Activated naive CD4-positive, alpha-beta T cell treated with anti-CD3 and anti-CD28 coated beads, Interleukin-2, amount 50 U/mL, for 16 hours (primary cell): ENCODE measurements at places on chromosomes 16 and 17.

DNA sequence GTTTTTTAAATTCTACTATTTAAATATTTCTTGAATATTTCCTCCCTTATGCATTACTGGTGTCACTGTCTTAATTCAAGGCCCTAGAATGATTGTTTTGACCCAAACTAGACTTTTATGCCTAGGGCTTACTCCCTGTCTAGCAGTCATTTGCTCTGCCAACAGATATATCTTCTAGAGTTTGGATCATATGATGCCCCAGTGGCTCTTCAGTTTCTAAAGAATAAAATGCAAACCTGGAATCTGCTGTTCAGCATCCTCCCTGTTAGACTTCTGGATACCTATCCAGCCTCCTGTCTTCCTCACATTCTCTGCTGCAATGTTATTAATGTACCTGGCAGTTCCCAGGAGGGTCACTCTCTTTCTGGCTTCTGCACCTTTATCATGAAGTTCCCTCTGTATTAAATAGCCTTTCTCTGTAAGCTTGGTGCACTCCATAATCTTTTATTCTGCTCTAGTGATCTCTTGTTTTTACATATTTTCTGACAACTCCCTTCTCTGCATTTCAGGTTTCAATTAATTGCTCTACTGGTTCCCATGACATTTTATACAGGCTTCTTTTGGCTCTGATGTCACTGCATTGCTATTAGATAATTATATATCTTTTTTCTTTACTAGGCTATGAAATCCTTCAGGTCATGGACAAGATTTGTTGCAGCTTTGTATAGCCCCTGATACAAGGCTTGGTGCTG, 15.7 kb downstream of the PHKB start:
- no peak for DNase-seq

DNA sequence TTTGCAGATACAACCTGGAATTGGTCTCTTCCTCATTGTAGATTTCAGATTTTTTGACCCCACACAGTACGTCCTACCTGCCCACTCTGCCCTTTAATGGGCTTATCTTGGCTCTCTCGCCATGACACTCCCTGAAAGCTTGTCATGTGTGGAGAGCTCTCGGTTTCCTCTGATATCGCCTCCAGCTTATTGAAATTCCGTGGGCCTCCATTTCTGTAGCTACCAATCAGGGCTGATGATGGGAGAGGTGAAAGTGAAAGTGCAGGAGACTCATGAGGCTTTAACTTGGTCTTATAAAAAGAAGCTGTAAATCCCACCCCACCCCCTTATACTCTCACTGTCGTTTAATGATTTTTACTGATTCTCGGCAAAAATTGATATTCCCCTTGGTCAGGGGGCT, 17.7 kb downstream of the HOXB1 start:
- peak; percentile 29 for DNase-seq

GRCh38 chr17:70558821-70559220, 389.5 kb downstream of the KCNJ2 start:
- DNase-seq, result no peak

GRCh38 chr17:14098246-14098645, 28.9 kb downstream of the COX10 start:
- DNase-seq, result no peak

DNA sequence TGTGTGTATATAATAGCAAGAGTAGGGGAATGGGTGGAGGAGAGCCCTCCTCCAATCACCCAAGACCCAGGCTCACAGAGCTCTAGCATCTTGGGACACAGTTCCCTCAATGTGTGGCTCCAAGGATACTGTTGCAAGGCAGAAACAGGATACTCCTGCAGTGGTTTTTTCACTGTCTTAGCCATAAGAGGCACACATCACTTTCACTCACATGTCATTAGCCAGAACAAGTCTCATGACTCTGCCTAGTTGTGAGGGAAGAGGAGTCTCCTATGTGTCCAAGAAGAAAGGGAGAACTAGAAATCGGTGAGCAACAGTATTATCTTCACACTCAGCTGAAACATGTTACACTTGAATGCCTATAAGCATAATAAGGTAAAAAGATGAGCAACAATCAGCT, 11.1 kb upstream of the NUDT7 start:
- no peak for DNase-seq

DNA sequence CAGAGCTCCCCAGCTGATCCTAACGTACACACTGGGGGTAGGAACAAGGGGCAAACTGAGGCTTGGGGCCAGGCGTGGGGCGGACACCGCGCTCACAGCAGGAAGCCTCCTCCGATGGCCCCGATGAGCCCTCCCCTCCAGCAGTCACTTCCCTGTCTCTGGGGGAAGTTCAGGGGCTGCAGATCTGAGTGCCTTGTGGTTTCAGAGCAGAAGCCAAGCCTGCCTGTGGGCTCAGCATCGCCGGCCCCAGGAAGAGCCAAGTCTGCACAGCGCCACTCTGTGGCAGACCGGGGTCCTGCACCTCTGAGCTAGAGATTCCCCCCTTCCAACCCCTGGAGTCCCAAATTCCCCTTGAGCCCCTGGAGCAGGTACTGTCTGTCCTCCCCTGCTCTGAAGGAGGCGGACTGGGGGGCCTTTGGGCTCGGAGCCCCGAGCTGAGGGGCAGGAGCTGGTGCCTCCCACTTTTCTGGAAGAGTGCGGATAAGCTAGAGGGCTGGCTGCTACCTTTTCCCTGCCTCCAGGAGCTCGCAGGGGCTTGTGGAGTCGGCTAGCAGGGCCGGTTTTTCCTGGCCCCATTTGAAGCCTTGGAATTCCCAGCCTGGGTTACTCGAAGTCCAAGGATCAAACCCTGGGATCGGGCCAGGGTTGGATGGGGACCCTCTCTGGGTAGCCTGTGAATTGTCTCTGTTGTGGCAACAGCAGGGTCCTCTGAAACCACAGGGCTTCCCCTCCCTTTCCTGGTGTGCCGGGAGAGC, 2.9 kb downstream of the GSE1 start:
- peak; percentile 77 for DNase-seq

DNA sequence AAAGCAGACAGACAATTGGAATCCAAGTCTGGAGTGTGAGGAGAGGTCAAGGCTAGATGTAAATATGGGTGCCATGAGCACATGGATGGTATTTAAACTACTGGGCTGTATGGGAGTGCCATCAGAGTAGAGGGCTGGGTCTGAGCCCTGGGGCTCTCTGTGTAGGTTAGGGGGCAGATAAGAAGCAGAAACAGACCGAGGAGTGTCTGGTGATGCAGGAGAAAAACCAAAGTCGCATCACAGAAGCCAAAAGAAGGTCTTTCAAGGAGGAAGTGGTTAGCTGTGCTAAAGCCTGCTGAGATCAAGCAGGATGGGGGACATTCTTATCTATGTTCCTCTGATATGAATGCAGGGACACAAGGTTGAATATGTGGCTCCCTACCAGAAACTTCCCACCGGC, 1.9 kb downstream of the TSEN54 start:
- no peak for DNase-seq

- no peak for DNase-seq
These were observed 8.1 kb downstream of the GLIS2 start for GRCh38 chr16:4323845-4324488.

DNA sequence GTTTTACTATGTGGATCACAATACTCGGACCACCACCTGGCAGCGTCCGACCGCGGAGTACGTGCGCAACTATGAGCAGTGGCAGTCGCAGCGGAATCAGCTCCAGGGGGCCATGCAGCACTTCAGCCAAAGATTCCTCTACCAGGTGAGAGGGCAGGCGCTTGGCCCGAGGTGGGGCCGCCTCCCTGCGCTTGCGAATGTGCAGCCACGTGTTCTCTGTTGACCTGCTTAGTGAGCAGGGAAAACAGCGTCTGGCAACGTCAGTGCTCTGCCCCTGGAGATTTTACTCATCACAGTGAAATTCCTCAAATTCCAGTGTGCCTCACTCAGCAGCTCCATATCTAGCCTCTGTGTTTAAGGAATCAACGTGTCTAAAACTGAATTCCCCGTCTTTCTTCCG, 33.4 kb upstream of the CLEC18A start:
- DNase-seq, result no peak

DNA sequence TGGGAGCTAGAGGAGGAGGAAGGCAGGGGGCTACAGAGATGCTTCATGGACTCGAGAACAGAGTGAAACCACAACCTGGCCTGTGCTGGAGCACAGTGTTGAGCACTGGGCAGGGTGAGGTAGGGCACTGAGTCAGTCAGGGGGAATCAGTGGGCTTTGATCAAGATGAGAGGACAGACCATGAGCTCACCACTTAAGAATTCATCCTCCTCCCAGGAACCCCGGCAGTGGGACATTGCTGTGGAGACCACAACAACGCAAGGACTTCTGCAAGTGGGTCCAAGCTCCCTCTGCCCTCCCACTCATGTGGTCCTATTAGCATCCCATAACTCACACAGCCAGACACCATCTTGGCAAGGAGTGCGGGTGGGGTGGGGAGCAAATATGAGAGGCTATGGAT, 1.7 kb upstream of the CES5A start:
- DNase-seq, result no peak

DNA sequence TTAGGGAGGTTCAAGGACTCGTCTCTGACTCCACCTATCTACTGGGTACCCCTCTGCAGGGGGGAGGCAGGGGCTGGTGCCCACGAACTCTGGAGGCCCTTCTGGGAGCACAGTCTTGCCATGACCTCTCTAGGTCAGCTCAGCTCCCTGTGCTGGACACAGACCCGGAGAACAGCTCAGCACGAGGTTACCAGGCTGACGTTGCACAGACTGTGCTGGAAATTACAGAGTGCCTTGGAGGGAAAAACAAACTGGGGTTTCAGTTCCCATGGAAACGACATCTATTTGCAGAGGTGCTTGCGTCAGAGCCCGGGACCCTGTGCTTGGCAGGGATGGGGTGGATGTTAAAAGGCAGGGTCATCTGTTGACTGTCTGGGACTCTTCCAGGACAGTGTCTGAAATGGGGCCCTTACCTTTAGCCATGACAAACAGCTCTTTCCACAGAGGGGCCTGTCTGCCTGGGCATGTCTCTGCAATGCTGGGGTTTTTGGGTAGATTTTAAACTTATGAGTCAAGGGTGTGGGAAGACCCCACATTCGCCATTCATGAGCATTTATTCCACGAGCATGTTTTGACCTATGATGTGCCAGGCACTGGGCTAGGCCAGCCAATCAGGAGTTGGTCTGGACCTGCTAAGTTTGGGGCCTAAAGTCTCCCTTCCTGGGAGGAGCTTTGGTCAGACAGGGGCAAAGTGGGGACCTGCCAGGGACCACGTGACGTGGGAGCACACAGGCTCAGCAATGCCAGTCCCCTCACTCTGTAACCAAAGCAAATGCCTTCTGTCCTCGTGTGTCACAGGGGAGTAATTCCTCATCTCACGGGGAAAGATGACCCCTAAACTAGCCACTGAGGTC, 22.5 kb downstream of the CCR7 start:
- peak; percentile 42 for DNase-seq

DNA sequence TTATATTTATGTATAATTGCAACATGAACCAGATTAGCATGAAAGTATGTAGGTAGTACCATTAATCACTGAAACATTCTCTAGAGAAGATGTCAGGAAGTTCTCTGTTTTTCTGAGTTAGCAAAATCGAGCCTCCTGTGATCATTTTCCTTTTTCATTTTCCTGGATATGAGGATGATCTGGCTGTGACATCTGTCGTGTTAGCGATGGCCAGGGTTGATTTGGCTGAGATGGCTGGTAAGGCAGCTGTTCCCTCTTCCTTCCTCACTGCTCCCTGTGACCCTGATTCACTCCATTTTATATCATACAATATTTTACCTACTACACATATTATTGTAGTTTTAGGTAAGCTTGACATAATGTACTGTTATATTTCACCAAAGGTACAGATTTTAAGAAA, 10.3 kb downstream of the CNTNAP4 start:
- no peak for DNase-seq

GRCh38 chr16:50259334-50260205, 6.8 kb upstream of the ADCY7 start:
- DNase-seq, result no peak

DNA sequence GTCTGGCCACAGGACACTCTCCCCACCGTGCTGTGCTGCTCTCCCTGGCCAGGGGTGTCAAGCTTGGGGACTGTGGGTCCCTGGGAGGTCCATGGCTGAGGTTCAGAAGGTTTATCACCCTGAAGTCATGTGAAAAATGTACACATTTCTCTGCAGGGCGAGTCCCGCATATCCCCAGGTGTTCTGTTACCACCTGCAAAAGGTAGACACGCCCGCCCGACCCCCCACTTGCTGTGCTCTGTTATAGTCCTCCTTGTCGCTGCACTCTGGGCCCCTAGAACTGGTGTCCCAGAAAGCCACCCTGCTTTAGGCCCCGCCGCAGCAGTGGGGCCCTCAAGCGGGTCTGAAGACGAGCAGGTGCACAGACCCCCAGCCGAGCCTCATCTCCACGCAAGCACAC, 11.8 kb downstream of the JPT2 start:
- DNase-seq, result no peak

DNA sequence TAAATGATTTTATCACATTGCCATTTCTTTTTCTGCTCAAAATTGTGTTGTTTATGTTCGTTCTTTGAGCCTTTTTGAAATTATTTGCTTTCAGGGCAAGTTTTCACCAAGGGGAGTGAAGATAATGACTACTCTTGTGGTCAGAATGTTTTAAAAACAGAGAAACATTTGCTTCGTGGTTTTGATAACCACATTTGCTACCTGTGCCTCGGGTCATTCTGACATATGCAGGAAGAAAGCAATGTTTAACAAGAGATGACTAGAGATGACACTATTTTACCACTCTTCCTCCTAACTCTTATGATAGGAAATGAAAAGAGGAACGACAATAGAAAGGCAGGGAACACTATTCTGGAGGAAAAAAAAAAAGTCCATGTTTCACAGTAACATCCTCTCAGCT, 1496.5 kb upstream of the GOT2 start:
- no peak for DNase-seq

- peak; percentile 54 for DNase-seq
These were observed 19.6 kb upstream of the KANSL1 start for GRCh38 chr17:46212634-46213435.

- no peak for DNase-seq
These were observed 41.5 kb upstream of the TEX2 start for GRCh38 chr17:64304551-64304950.
